ENCODE measurements at places on chromosomes 16 and 17. TPM values are rescaled to one million over a fixed set of nuclear protein-coding genes. Genes with fewer than 3 reads are reported as not detected.

ALDH3A1 gene
- total RNA-seq: not detected

MMP25 gene
- total RNA-seq: 4.7 TPM

AOC3 gene
- total RNA-seq: 223 TPM

NAGS gene
- total RNA-seq: 1.2 TPM

PROCA1 gene
- 2.1 TPM for total RNA-seq

CRLF3 gene
- 8.1 TPM for total RNA-seq

NHLRC4 gene
- total RNA-seq: 0.65 TPM

KRT33A gene
- not detected for total RNA-seq

RAPGEFL1 gene
- 5.2 TPM for total RNA-seq
